ENCODE measurements at places on chromosomes 16 and 17.

- no peak for DNase-seq
Measured at GRCh38 chr17:29123111-29123510, 57.1 kb downstream of the MYO18A start.

- DNase-seq: no peak
Measured at GRCh38 chr17:19757536-19758180, 9.6 kb upstream of the ALDH3A1 start.

GRCh38 chr16:8236816-8237215 lies 353.5 kb downstream of the TMEM114 start:
- no peak for DNase-seq

DNA sequence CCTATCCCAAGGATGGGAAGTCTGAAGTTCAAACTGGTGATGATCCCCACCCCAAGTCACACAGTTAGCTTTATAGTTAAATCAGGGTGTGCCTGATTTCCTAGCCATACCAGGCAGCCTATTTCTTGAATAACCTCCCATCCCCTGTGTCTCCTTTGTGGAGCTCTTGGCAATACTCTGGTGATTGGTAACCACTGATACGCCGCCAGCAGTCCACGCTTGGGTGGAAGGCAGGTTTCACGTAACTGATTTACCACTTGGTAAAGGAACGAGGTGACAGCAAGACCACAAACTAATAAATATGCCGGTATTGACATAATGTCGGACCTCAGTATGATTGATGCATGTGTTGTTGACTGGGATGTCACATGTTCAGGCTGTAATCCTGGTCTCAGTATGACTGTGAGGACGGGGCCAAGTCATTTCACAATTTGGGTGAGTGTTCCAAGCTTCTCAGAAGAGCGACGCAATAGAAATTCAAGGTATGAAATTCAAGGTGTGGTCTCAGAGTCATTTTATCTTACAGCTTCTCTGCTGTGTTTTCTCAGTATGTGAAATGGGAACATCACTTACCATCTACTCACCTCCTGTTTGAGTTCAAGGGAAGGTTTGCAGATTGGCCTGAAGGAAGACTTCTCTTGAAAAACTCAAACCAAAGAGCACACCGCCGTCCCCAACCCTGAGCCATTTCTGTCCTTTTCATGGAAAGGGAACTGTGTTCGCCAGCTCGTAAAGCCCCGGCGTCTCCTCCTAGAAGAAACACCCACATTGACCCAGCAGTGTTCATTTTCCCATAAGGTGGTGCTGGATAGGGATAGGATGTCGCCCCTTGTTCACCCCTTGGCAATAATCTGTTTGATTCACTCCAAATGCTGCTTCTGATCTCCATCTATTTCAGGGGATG lies 678.9 kb downstream of the WWOX start:
- DNase-seq: no peak

GRCh38 chr16:67538666-67539101 lies 10.1 kb downstream of the RIPOR1 start:
- no peak for DNase-seq

GRCh38 chr16:60811657-60812056 lies 1224.6 kb downstream of the CDH8 start:
- no peak for DNase-seq

- no peak for DNase-seq
Measured at GRCh38 chr16:82345318-82345717, 175.3 kb upstream of the MPHOSPH6 start.

- DNase-seq: no peak
Measured at GRCh38 chr17:46876353-46876887, 25.0 kb downstream of the WNT9B start.

DNA sequence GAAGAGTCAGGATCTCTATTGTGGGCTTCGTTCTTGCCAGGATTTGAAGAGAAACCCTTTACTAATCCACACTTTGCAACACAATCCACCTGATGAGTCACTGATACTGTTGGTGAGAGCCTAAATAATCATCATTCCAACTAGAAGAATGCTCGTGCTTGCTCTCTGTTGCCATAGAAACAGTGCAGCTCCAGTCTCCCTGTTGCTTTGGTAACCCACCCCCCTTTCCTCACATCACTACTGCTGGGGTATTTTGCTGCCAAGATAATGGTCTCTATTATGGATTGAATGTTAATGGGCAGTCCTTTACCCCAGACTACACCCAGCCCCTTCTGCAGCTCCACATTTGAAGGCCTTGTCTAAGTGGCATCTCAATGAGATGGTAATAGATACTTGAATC lies 190.4 kb downstream of the ABCC12 start:
- DNase-seq: no peak

- DNase-seq: peak; percentile 39
Measured at GRCh38 chr17:68512960-68513474, 787 bp downstream of the PRKAR1A start.

DNA sequence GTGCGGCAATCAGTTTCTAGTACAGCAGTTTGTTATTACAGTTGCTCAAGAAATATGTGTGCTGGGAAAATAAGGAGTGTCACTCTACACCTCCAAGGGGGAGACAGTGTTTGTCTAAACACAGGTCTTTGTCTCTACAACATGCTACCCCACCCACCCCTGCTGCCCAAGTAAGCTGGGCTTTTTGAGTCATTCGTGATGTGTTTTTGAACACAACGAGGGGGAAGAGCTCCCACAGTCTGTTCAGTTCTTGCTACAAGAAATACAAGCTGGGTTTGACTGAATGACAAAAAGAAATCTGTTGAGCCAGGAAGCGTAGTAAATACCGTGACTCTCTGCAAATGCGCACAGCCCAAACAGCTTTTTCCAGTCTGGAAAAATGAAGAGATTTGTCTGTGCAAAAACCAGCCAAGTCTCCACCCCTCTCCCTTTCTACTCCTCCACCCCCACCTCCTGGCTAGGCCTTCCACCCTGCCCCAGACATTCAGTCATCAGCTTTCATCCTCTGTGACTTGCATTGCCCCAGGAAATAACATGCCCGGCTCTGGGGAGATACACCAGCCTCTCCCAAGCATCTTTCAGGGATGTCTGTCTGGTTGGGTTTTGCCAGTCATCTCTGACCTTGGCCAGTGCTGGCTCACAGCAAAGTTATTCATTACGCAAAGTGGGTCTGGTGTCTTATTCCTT lies 25.7 kb downstream of the CHD9 start:
- DNase-seq: no peak

GRCh38 chr16:25501530-25502255 lies 190.1 kb upstream of the HS3ST4 start:
- no peak for DNase-seq

DNA sequence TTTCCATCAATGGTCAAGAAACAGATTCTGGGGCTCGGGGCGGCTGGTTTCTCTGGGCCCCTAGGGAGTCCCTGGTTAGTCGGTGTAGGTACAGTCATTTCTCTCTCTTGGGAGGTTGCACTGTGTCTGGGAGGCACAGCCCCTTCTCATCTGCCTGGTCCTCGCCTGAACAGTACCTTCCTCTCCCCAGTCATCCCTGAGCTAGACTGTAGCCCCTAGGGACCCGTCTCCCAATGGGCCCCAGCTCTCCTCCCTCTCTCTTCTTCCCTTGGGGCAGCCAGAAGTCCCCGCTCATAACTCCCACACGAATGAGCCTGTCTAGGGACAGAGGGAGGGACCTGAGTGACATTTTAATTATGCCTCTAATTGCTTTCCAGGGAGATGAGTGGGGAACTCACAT lies 20.2 kb upstream of the CPSF4L start:
- DNase-seq: no peak

- no peak for DNase-seq
Measured at GRCh38 chr17:56451629-56452028, 141.9 kb upstream of the NOG start.

- DNase-seq: peak; percentile 83
Measured at GRCh38 chr17:74431568-74432423, at the start of gene GPRC5C. GPRC5C (plus strand) TSS chr17:74432088; CDS start chr17:74439777, 7,689 bp downstream.

DNA sequence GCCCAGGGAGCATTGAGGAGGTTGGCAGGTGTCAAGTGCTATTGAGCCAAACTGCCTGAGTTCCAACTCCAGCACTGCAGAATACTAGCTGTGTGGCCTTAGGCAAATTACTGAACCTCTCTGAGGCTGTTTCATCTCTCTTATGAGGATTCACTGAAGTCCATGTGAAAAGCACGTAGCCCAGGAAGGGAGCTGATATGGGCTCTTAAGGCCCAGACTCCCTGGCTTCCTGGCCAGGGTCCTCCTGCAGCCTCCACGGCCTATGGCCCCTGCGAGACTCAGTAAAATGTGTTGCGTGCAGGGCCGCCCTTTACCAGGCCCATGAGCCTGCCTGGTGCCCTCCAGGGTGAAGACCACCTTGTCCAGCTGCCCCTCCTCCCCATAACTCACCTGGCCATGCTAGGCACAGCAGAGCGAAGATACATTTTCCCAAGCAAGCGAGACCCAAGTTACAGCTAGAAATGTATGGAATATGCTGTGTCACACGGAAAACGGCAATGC lies 133.7 kb upstream of the TNRC6C start:
- no peak for DNase-seq

DNA sequence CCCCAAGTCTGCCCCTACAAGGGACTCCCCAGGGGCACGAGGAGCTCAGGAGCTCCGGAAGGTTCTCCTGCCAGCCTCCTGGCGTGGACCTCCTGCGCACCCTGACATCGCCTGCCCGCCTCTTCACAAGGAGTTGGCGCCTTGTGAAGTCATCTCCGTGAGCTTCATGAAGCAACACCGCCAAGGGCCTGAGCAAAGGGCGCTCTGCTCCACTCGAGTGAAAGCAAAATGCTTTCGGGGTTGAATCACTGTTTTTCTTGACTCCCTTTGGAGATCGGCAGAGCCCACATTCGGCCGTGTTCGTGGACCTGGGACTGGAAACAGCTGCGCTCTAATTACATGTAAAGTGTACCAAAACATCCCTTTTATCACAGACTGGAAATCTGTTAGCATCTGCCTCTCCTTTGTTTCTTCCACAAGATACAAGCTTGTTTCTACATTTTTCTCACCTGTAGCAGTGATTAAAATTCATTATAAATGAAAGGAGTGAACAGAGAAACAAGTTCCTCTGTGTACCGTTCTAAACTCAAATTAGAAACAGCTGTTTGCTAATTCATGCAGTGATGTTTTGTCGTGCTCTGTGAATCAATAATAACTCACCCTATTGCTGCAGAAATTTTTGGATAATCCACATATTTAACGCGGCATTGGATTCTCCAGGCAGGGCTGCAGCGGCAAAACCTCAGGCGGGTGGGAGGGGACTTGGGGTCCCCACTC lies 203.3 kb downstream of the ZNF423 start:
- no peak for DNase-seq

DNA sequence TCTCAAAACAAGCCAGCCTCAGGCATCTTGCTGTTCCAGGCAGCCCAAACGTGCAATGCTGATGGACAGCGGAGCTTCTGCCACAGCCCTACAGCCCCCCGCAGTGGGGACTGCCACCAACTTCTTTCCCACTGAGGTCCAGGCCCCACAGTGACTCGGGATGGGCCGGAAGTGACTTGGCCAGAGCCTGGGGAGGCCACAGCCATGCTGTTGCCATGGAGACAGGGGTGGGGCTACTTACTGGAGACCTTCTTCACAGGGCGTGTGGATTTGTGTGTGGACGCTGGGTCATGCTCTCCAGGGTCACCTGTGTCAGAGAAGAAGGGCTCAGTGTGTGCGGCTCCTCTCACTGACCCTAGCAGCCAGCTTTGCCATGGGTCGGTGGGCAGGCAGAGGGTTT lies 15.0 kb downstream of the TRIM25 start:
- DNase-seq: no peak

DNA sequence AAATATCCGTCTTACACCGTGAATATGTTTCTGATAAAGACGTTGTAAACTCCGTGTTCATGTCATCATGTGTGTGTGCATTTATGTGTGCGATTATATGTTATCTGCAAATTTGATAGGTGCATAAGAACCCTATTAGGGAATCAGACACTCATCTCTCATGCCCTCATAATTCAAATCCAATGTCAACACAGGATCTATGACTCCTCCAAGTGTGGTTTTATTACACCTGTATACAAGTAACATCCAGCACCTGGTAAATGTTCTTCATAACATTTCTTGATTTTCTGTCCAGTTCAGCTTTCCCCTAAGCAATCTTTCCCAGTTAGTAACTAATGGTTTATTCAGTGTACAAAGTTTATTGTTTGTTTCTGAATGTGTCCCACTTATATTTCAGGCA lies 681.9 kb downstream of the CDH11 start:
- no peak for DNase-seq

GRCh38 chr17:28151001-28151400 lies 108.5 kb downstream of the NLK start:
- no peak for DNase-seq

GRCh38 chr16:56898847-56899246 lies 33.1 kb upstream of the HERPUD1 start:
- no peak for DNase-seq

DNA sequence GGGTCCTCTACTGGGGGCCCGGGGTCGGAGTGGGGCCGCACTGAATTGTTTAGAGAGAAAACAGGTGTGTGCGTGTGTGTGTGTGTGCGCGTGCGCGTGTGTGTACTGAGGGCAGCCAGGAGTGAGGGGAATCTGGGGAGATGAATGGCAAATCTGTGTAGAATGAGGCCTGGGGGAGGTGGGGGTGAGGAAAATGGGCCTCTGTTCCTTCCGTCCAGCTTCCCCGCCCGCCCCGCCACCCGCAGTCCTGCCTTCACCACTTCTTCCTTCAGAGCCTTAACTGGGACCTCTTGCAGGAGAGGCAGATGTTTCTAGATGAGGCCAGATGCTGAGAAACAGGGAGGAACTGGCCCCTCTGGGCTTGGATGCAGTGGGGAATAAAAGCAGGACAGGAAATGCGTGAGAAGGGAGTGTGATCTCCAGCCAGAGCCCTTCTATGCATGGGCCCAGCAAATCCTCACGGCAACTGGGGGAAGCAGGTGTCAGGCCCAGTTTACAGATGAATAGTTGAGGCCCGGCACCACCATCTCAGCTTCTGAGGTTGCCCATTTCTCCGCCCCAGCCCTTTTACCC lies 29.7 kb upstream of the NGFR start:
- DNase-seq: no peak

DNA sequence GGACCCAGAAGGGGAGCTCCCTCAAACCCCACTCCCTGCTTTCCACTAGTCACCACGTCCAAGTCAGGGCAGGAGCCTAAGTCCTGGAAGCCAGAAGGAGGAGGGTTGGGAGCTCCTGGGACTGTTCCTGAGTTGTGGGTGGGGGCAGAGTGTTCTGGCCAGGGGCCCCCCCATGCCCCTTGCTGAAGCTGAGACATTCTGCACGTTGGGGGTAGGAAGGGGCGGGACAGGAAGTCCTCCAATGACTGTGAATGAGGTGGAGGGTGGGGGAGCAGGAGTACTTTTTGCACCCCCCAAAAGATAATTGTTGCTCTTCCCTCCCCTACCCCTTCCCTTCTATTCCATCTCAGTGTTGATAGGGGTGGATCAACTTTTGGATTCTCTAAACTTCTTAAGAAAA lies 21.4 kb upstream of the C17orf113 start:
- peak; percentile 50 for DNase-seq

GRCh38 chr17:81391936-81392908 lies 3.0 kb upstream of the BAHCC1 start:
- no peak for DNase-seq

- peak; percentile 61 for DNase-seq
Measured at GRCh38 chr17:37710344-37710886, 34.4 kb downstream of the HNF1B start.

- DNase-seq: no peak
Measured at GRCh38 chr16:28274676-28275075, 17.6 kb upstream of the SBK1 start.

GRCh38 chr17:80826955-80827645 lies 164.5 kb upstream of the CHMP6 start:
- DNase-seq: no peak

- DNase-seq: no peak
Measured at GRCh38 chr17:79930062-79930876, 91.0 kb upstream of the CBX4 start.
